ENCODE measurements at places on chromosomes 5 and 9.
A peak's percentile ranks its signal among the peaks of the same experiment; 100 is the strongest.

DNA sequence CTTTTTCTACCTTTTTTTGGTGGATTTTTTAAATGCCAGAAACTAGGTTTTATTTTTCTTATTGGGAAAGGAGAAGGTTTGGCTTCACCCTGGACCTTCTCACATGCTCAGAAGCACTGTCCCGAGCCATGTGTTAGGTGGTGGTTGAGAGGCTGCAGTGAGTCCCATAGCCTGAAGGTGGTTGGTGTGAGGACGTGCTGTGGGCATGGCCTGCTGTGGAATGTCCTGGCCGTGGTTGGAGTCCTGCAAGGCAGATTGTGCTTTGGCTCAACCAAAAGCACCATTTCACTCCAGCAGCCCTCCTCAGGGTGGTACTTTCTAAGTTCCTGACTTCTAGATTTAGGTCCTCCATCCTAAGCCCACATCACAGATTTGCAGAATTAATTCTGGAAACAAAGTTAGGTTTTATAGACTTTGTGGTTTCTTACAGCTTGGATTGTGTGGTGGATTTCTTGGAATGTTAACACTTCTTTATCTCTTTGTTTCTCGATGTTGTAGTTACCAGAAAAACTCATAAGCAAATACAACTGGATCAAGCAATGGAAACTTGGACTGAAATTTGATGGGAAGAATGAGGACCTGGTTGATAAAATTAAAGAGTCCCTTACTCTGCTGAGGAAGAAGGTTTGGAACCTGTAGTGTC, 22.6 kb downstream of the OTULIN start:
- no peak for DNase-seq

GRCh38 chr9:114981063-114981462, 50.7 kb upstream of the TNFSF8 start:
- DNase-seq: no peak

GRCh38 chr9:76980566-76980965, 38.9 kb upstream of the FOXB2 start:
- no peak for DNase-seq

GRCh38 chr5:56456002-56456401, 222.9 kb upstream of the ANKRD55 start:
- no peak for DNase-seq

GRCh38 chr5:10719965-10720364, 41.1 kb downstream of the DAP start:
- DNase-seq: no peak

DNA sequence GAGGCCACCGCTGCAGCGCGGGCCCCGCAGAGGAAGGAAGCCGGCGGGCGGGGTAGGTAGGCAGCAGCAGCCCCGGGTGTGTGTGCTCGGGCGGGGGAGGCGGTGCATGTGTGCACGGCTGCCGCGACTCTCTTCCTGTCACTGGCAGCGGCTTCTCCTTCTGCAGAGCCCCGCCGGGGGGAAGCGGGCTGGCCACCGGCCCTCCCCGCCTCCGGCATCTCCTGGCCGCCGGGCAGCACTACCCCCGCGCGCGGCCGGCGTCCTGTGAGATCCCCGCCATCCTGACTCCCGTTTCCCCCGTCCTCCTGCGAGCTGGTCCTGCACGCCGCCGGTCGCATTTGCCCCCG, 315 bp downstream of the PIK3R1 start:
- peak; percentile 84 for DNase-seq

GRCh38 chr5:115377468-115378217, 81.2 kb upstream of the CCDC112 start:
- DNase-seq: no peak

DNA sequence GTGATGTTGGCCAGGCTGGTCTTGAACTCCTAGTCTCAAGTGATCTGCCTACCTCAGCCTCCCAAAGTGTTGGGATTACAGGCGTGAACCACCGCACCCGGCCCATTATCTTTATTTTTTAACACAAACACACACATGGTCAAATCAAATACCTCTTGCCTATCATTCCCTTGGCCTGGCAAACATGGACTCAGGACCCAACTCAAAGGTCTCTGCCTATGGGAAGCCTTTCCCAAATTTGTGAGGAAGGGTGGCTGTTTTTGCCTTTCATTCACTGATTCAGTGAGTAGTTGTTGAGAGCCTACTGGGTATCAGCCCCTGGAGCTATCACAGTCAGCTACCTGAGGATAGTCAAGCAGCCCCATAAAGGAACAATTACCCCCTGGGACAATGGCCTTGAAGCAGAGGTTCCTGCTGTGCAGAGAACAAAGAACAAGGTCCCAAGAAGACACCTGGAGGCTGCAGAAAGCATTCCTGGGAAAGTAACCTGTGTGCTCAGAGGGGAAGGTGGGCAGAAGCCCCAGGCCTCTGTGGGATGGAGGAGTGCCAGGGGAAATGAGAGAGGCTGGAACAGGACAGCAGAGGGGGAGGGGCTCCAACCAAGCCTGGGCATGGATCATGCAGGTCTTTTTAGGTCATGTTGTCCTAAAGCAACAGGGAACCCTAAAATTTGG, 126.4 kb downstream of the CRB2 start:
- DNase-seq: no peak

DNA sequence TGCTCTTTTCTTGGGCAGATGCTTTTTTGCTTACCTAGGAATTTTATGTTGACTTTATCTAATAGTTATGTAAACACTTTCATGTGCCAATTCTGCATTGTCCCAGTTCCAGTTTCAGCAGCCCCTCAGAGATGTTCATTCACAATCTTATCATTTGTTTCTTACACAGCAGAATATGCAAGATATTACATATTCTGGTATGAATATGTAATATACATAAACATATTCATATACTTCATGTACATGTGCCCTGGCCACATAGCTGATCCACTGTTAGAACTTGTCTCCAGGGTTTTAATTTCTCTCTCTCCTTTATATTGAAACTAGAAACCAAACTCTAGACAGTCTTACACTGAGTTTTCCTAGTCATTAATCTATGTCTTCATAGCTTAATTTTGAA, 90.2 kb upstream of the PARP8 start:
- no peak for DNase-seq

GRCh38 chr5:5342784-5343183, 79.7 kb upstream of the ICE1 start:
- no peak for DNase-seq

DNA sequence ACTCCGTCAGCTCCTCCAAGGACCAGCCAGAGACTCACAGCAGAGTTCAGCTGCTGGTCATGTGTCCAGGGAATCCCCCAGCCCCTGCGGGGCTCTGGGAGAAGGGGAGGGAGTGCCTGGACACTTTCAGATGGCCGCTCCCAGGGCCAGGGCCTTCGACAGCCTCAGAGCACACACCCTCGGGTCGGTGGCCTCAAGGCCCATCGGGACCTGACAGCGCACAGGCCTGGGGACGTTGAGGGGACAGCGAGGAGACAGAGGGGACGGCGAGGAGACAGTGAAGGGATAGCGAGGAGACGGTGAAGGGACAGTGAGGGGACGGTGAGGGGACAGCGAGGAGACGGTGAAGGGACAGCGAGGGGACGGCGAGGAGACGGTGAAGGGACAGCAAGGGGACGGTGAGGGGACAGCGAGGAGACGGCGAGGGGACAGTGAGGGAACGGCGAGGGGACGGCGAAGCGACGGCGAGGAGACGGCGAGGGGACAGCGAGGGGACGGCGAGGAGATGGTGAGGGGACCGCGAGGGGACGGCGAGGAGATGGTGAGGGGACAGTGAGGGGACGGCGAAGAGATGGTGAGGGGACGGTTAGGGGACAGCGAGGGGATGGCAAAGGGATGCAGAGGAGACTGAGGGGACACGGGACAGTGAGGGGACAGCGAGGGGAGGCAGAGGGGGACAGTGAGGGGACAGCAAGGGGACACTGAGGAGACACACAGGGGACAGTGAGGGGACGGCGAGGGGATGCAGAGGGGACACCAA, 47.3 kb downstream of the SLC12A7 start:
- DNase-seq: no peak

- DNase-seq: no peak
Measured at GRCh38 chr5:53236683-53237082, 127.1 kb upstream of the MOCS2 start.

DNA sequence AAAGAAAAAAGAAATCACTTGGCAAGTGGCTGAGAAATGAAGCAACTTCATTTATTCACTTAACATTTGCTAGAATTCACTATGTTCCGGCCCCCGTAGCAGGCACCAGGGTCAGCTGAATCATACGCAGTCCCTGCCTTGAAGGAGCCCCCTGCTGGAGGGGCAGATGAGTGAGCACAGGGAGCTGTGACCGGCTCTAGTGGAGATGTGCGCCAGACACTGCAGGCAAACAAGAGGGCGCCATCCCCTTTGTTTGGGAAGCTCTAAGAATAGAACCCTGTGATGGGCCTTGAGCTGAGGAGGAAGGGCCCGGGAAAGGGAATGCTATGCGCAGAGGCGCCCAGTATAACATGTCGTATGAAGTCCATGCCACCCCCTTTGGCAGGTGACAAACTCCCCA, 20.2 kb upstream of the RPL26L1 start:
- peak; percentile 60 for DNase-seq

Measured in NB4 (cell line).